Activated CD4-positive, alpha-beta T cell treated with anti-CD3 and anti-CD28 coated beads, Interleukin-2, amount 50 U/mL, for 16 hours (primary cell): ENCODE measurements at places on chromosomes 7 and 10.

GRCh38 chr10:77837248-77837924, 89.2 kb downstream of the DLG5 start:
- peak; percentile 88 for DNase-seq

DNA sequence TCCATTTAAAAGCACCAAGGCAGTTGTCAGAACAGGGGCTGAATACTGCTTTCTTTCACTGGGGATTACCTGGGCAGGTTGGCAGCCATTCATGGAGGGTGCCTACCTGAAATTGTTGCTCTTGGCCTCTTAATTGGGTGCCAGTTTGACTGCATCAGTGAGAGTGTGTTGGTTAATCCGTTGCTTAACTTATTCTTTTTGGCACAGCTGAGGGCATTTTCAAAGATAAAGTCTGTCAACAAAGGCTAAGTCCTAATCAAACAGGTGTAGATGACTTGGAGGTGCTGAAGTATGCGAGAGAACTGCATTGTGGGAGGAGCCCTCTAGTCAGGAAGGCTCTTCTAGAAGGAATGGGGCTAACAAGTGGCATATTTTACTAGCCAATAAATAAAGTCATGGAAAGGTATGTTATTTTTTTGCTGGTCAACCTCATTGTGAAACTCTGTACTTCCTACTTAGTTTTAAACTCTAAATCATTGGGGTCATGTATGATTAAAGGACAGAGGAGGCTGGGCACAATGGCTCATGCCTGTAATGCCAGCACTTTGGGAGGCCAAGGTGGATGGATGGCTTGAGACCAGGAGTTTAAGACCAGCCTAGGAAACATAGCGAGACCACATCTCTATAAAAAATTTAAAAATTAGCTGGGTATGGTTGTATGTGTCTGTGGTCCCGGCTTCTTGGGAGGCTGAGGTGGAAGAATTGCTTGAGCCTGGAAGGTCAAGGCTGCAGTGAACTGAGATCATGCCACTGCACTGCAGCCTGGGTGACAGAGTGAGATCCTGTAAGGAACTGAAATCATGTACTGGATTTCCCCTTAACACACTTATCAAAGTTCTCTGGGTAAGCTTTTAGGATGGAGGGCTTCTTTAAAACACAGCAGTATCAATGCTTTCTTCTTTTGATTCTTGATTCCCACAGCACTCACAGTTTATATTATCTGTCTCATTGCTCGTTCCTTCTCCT, 134.1 kb downstream of the LRMDA start:
- no peak for DNase-seq

GRCh38 chr7:127817466-127817865, 165.5 kb downstream of the SND1 start:
- DNase-seq = no peak

- no peak for DNase-seq
Measured at GRCh38 chr7:37912756-37913155, 3.9 kb downstream of the SFRP4 start.

DNA sequence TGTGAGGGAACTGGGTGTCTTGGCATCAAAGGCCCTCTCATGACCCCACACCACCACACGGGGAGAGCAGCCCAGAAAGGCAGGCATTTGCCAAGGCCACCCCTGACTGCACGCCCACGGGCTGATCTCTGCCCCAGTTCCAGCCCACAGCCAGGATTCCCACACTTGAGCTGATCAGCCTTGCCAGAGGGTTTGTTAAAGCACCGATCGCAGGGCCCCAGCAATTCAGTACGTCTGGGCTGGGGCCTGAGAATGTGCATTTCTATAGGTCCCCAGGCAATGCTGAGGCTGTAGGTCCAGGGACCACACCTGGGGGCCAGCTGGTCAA, 103.9 kb downstream of the TNS3 start:
- DNase-seq = no peak

GRCh38 chr7:106139265-106140251, 27.4 kb upstream of the SYPL1 start:
- no peak for DNase-seq

- no peak for DNase-seq
Measured at GRCh38 chr7:115477193-115477651, 553.3 kb downstream of the TFEC start.

- DNase-seq = no peak
Measured at GRCh38 chr7:131921016-131921415, 364.6 kb upstream of the PODXL start.

GRCh38 chr7:93382362-93382761, 150.2 kb downstream of the VPS50 start:
- no peak for DNase-seq

DNA sequence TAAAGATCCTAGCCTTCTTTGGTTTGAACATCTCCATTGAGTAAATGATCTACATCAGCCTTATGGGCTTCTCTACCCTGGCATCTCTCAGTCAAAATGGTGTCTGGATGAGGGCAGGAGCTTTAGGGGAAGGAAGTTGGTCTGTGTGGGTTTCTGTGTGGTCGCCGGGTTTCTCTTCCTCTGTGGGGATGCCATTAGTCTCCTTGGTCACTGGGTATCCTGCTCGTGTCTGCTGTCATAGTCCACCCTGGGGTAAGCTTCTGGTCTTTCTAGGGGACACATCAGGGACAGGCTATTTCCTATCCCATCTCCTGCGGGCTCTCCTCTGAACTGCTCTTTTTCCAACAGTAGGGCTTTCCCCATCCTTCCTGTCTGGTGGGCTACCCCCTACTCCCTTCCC, 150.3 kb upstream of the NPY start:
- DNase-seq = no peak

DNA sequence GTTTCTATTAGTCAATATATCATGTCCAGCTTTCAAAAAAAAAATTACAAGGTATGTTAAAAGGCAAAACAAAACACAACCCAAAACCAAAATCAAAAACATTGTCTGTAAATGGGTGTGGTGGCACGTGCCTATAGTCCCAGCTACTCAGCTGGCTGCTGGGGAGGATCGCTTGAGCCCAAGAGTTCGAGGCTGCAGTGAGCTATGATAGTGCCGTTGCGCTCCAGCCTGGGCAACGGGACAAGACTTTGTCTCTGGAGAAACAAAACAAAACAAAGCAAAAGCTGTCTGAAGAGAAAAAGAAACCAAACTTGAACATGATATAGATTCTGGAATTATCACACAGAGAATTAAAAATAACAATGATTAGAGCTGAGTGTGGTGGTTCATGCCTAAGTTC, 10.3 kb upstream of the CPA5 start:
- DNase-seq = no peak

- no peak for DNase-seq
Measured at GRCh38 chr7:29853072-29853471, 46.8 kb downstream of the WIPF3 start.

- no peak for DNase-seq
Measured at GRCh38 chr7:54769203-54769602, 10.2 kb upstream of the SEC61G start.

DNA sequence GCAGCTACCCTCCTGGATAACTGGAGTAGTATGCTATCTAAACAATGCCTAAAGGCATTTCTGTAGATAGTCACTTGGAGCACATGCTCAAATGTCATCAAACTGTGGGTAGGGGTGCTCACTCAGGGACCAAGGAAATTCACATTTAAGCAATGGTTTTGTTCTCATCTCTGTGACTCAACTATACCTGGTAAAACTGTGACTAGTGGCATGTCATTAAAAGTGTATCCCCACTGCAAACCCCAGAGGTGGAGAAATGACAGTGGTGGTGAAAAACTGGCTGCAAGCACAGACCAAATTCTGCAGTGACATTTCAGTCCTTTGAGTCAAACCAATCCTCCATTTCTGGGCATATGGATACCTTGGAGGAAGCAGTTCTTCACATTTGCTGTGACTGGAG, 134.2 kb upstream of the EFCAB10 start:
- peak; percentile 28 for DNase-seq

- DNase-seq = no peak
Measured at GRCh38 chr10:79070606-79071395, 2.0 kb downstream of the ZMIZ1 start.

GRCh38 chr7:29255906-29256692, 61.5 kb downstream of the CHN2 start:
- DNase-seq = no peak

DNA sequence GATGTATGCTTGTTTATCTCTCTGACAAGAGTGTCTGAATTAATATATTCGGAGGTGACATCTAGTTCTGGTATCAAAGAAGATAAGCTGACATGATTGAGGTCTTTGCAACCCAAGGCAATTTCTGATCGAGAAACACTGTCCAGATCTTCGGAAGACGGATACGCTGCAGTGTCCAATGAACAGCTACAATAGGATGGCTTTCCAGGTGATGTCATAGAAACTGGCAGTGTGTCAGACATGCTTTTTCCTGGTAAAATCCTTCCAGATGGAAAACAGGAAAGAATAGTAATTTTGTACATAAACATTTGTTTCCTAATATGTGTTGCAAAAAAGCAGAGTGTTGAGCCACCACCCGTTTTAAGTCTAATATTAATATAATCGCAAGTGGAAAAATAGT, 33.4 kb downstream of the VWDE start:
- no peak for DNase-seq
